ENCODE measurements at places on chromosomes 6 and 20.
A peak's percentile ranks its signal among the peaks of the same experiment; 100 is the strongest.

DNA sequence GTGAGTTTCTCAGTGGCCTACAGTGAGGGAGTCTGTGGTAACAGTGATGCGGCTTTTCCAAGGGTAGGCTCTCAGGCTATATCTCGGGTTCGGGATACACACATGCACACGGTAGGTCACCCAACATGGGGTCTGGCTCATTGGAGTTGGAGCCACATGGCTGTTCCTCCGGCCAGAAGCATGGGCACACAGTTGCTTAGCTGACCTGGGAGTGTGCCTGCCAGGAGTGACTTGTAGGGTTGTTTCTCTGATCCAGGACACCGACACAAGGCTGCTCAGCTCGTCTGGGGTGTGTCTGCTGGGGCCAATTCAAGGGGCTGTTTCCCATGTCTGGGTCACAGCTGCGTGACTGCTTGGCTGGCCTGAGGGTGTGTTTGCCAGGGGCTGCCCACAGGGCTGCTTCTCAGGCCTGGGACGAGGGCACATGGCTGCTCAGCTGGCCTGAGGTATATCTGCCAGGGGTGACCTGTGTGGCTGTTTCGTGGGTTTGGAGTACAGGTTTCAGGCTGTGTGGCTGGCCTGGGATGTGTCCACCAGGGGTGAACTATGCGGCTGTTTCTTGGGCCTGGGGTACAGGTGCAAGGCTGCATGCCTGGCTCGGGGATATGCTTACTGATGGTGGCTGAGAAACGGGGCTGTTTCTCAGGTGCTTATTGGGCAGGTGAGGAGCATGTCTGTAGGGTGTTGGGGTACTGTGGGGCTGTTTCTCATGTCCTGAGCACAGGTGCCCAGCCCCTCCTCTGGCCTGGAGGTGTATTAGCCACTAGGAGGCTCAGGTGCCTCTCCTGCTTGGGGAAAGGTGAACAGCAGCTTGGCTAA is 15.2 kb downstream of the KIF25 start:
- no peak for DNase-seq

GRCh38 chr6:55033016-55033546 is 141.2 kb upstream of the HCRTR2 start:
- no peak for DNase-seq

DNA sequence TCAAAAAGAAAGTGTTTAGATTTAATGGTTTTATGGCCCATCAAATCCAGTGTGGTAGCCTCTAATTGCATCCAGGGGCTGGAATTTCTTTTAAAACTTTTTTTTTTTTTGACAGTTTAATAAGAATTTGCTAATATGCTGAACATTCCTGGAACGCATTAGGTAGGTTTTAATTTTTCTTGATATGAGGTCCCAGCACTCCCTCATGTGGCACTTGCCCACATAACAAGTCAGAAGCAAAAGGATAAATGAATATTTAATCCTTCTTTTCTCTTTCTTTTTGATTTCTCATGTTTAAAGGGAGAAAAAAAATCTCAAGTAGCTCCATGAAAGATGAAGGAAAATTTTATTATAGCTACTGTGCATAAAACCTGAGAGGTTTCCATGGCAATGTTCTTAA is 13.5 kb downstream of the HAO1 start:
- peak; percentile 56 for DNase-seq

- DNase-seq: peak; percentile 56
Measured at GRCh38 chr20:45935416-45936046, 1.0 kb downstream of the PCIF1 start.

- no peak for DNase-seq
Measured at GRCh38 chr6:130864344-130864743, 37.1 kb downstream of the SMLR1 start.

DNA sequence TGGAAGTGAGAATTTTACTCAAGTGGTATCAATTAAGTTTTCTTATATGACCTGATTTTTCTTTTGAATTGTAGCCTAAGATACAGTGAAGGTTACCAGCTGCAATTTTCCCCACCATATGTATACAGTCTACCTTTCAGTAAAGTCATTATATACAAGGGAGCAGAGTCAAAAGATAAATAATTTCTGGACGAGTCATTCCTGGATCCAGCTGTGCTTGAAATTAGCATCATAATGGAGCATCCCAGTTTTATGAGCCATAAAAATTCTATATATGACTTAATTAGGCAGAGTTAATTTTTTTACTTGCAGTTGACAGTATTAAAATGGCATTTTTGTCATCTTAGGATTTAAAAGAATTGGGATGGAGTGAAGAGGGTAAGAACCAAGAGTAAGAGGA is 1008.4 kb downstream of the PHF3 start:
- DNase-seq: no peak

DNA sequence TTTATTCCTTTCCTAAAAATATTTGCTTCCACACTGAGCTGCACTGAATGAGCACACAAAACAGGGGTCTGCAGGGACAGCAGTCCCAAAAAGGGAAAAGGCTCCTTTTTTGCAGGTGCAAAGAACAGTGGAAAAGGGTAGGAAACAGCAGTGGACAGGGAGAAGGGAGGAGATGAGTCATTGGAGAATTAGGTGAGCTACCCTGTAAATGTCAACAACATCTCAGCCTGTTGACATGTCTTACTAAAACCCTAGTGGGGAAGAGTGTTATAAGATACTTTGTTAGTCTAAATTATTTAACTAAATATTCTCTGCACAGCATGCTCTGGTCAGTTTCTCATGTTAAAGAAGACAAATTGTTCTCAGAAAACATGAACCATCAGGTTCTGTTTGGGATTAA is 151.5 kb upstream of the FBXL4 start:
- DNase-seq: no peak

- DNase-seq: no peak
Measured at GRCh38 chr6:5435449-5435848, 174.1 kb downstream of the FARS2 start.

GRCh38 chr6:32774426-32774825 is 11.1 kb upstream of the HLA-DQB2 start:
- DNase-seq: no peak

DNA sequence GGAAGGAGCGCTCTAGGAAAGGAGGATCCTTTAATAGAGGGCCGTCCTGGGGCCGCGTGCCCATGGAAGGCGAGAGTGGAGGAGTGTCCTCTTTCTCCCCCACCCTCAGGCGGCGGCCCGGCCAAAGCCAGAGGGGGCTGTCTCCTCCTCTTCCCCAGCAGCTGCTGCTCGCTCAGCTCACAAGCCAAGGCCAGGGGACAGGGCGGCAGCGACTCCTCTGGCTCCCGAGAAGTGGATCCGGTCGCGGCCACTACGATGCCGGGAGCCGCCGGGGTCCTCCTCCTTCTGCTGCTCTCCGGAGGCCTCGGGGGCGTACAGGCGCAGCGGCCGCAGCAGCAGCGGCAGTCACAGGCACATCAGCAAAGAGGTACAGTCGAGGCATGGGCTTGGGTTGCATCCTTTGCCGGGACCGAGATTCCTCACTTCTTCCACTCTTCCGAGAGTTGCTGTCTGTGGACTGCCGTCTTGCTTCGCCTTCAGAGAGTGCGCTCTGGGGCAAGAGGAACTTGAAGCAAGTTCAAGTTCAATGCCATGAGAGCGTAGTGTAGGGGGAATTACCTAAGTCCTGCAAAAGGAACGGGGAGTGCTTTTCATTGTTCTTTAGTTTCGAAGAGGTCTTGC is at the start of gene LAMA2:
LAMA2 (plus strand) TSS at position 148 of the 621 bp plus-strand sequence; CDS start at position 256, 108 bp downstream.
- DNase-seq: peak; percentile 87

DNA sequence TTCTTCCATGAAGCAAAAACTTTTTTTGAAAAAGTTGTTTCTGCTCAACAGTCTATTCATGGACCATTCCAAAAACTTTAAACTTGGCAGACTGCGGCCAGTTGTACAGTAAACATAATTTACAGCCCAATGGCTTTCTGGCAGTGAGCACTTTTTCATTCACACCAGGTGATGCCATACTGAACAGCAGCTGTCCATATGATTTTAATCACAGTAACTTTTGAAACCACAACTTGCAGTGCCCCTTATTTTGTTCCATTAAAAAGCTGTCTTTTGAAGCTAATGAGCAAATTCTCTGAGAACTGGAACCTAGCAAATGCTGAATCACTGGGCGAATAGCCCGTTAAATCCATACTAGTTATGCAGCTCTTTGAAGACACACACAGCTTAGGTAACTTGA is 576.6 kb downstream of the PTPRT start:
- DNase-seq: no peak

DNA sequence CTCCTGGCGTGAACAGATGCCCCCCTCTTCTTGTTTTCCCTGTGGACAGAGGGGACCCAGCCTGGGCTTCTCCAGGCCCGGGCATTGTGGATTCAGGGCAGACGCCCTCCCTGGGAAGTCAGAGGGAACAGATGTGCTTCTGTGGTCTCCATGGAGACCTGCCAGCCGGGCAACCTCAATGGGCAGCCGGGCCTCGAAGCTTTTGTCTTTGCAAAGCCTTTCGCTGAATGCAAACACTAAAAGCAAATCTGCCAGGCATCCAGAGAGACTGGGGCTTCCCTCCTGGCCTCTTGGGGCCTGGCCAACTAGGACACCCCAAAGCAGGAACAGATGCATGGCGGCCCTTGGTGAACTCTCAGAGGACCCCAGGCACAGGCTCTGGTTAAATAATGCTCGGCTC is 370.0 kb upstream of the SULF2 start:
- DNase-seq: no peak

GRCh38 chr6:26003102-26003694 is 40.6 kb downstream of the TRIM38 start:
- DNase-seq: peak; percentile 88

- no peak for DNase-seq
Measured at GRCh38 chr6:169659820-169660610, 41.8 kb downstream of the WDR27 start.

DNA sequence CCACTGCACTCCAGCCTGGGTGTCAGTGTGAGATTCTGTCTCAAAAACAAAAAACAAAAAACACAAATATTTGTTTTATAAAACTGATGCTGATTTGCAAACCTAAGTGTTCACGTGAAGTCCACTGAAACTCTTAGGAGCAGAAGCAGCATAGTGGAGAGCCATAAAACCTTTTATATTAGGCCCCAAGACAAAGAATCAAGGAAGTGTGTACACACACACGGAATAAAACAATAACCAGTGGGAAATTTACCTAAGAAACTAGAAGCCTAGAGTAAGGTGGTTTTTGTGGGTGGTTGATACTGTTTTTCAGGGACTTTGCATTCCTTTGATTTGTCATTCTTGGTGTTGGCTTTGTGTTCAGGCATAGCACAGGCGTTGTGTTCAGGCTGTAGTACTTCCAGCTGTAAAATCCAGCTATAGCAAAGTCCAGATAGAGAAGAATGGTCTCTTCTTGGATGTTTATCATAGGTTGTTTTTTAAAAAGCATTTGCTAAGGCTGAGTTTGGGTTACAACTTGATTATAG is 61.3 kb downstream of the ATRN start:
- no peak for DNase-seq

GRCh38 chr6:145075425-145075824 is 659.9 kb downstream of the EPM2A start:
- DNase-seq: no peak

- no peak for DNase-seq
Measured at GRCh38 chr6:33923857-33924514, 120.2 kb upstream of the MLN start.

DNA sequence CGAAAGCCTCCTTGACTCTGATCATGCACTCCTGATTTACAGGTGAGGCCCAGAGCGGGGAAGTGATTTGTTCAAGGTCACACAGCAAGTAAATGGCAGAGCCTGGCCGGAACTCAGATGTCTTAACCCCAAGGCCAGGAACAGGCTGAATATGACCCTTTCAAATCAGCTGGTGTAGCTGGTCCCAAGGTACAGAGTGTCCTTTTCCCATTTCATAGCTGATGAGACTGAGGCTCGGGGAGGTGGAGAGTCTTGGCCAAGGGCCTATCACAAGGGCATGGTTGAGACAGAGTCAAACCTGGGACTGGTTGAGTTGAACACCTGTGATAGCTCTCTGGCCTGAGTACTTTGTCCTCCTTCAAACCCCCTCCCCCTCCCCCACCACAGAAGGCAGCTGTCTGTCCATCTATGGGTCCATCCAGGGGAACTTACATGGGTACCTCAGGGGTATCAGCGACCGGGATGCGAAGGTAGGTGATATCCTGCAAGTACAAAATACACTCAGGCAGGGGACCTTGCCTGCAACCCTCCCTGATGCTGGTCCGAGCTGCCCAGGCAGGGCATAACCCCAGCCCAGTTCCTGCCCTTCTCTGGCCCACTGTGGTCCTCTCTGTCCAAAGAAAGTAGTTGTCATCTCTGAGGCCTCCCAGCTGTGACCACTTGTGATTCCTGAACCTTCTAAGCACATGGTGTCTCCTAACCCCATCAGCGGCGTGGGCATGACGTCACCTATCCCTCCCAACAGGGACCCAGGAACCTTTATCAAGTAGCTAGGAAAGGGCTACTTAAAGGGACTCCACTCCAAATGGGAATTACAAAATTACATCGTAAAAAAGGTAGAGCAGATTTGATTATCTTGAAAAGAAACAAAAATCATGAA is 5.6 kb downstream of the DUSP15 start:
- no peak for DNase-seq

DNA sequence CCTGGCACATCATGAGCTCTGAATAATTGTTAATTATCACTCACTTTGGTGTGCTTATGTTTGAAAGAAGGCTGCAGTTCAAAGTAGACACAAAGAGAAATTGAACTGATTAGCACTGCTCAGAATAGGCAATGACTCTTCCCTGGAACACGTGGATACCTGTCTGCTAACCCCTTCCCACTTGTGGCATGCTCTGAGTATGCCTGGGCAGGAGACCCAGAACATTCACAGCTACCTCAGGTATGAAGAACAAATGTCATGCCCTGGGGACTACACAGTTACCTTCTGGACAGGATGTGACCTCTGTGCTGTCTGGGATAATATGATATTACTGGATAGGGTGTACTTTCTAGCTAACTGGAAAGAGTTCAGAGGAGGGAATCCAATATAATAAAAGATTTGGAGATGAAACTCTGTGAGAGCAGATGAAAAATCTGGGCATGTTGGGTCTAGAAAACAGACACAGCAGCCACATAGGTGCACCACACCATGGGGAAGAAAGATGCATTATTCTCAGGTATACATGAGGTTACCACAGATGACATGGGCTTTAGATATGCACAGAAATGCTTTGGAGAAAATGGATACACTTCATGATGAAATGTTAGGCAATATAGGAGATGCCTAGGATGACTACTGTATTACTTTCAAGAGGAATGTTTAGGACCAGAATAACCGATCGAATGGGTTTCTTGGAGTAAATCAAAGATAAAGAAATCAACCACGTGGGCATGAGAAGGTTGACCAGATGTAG is 324.2 kb upstream of the PREP start:
- peak; percentile 39 for DNase-seq

Measured in adipocyte (in vitro differentiated cells).